ENCODE measurements at places on chromosomes 7 and 10.
A peak's percentile ranks its signal among the peaks of the same experiment; 100 is the strongest.

- no peak for DNase-seq
- no peak overlapping the region for H3K4me3 ChIP-seq
- no peak overlapping the region for H3K27ac ChIP-seq
- H3K4me1 ChIP-seq = no peaks in the 10 kb centered on the region
- H3K27me3 ChIP-seq = peaks cover 1% of the 10 kb centered on the region
Observed at GRCh38 chr7:1510780-1511154, 6.6 kb upstream of the INTS1 start.

DNA sequence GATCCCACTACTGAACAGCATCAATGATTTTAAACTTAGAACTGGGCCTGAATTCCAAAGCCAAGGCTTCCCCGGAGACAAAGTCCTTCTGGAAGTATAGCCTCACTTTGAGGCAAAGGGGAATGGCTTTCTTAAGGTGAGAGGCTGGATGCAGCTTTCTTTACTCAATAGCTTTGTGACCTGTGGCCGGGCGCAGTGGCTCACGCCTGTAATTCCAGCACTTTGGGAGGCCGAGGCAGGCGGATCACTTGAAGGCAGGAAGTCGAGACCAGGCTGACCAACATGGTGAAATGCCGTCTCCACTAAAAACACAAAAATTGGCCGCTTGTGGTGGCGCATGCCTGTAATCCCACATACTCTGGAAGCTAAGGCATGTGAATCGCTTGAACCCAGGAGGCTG is 3.2 kb upstream of the FGFR2 start:
- DNase-seq = no peak
- H3K27ac ChIP-seq = no peak overlapping the region
- H3K4me3 ChIP-seq = no peak overlapping the region
- H3K4me1 ChIP-seq = no peaks in the 10 kb centered on the region
- no peaks in the 10 kb centered on the region for H3K36me3 ChIP-seq

GRCh38 chr7:136114966-136115762 is 138.0 kb upstream of the MTPN start:
- H3K4me1 ChIP-seq = no peaks in the 10 kb centered on the region
- no peaks in the 10 kb centered on the region for H3K36me3 ChIP-seq
- H3K4me3 ChIP-seq = no peak overlapping the region
- peak; percentile 28 for DNase-seq

GRCh38 chr7:51141451-51142003 is 175.1 kb downstream of the COBL start:
- H3K36me3 ChIP-seq = no peaks in the 10 kb centered on the region
- H3K27ac ChIP-seq = no peak overlapping the region
- no peaks in the 10 kb centered on the region for H3K27me3 ChIP-seq
- H3K4me3 ChIP-seq = no peak overlapping the region
